HS-27A (cell line): ENCODE measurements at places on chromosomes 4 and X.

DNA sequence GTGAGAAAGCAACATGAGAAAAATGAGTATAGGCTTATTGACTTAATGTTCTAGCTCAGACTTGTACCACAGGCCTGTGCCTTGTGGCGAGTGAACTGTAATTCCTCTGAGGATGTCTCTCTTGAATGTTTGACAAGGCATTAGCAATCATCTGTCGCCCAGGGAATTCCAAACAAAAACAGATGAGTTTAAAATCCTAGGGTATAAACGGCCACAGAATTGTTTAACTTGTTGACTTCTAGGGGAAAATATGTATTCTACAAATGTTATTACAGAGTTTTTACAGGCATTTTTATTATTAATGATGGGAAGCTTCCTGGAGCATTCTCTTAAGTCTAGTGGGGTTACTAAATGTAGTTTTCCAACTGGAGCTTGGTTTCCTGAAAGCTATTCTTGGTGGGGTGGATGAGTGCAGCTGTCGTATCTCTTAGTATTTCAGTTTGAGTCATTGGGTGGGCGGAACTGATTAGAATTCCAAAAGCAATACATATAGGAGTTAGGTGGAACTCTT lies 40.6 kb downstream of the ARHGAP10 start:
- peak; percentile 84 for DNase-seq

- no peak for DNase-seq
Measured at GRCh38 chrX:53171356-53171755, 53.7 kb downstream of the KDM5C start.

- DNase-seq: no peak
Measured at GRCh38 chr4:86977621-86978184, 42.9 kb downstream of the AFF1 start.

DNA sequence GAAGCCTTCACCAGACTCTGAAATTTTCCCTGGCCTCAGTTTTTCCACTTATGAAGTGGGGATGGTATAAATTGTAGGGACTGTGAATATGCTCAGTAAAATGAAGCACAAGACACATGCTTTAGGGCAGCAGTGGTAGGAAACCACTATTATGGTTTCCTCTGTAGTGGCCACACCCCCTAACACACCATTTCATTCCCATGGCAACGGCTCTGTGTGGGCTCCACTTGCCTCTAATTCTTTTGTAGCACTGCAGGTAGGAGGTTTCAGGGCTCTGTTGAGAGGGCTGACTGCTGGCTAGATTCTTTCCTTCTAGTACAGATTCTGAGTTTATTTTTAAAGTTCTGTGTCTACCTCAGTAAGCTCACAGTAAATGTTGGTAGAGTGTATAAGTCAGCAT lies 3.5 kb upstream of the VMA21 start:
- DNase-seq: no peak

DNA sequence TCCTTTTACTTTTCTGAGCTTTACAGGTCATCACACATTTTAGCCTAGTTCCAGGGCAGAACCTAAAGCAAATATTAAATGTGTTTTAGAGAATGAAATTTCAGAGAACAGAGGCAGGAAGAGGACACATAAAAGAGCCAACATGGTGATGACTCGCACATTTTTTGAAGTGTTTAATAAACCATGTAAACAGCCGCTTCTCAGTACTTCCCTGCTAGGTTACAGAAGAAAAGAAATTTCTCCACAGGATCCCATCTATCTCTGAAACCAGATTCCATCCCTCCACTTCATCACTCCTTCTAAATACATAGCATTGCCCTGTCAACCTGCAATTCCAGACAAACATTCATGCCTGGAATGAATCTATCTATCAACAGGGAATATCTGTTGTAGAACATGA lies 949.5 kb upstream of the PCDH7 start:
- no peak for DNase-seq

DNA sequence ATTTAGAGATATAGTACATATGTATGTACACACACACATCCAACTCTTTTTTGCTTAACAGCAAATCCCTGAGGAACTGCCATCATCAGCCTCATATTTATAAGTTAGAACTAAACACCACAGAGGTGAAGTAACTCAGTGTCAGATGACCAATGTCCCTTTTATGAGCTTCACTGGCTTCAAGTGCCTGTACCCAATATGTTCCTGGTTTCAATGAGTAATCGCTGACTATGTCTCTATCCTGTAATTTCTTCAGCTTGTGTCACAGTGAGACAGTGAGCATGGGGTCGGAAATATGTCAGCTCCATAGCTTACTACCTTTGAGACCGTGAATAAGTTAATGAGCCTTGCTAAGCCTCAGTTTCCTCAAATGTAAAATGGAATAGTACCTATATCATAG lies 136.2 kb upstream of the RASGEF1B start:
- DNase-seq: no peak

- DNase-seq: no peak
Measured at GRCh38 chr4:185421366-185422124, 4.2 kb downstream of the UFSP2 start.

- DNase-seq: no peak
Measured at GRCh38 chr4:3184725-3185124, 64.2 kb upstream of the MSANTD1 start.

DNA sequence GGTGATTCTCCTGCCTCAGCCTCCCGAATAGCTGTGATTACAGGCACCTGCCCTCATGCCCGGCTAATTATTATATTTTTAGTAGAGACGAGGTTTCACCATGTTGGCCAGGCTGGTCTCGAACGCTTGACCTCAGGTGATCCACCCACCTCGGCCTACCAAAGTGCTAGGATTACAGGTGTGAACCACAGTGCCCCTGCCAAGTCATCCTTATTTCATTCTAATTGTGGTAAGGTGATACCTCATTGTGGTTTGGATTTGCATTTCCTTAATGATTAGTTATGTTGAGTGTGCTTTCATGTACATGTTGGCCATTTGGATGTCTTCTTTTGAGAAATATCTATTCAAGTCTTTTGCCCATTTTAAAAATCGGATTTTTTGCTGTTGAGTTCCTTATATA lies 93.0 kb downstream of the USP9X start:
- DNase-seq: no peak

DNA sequence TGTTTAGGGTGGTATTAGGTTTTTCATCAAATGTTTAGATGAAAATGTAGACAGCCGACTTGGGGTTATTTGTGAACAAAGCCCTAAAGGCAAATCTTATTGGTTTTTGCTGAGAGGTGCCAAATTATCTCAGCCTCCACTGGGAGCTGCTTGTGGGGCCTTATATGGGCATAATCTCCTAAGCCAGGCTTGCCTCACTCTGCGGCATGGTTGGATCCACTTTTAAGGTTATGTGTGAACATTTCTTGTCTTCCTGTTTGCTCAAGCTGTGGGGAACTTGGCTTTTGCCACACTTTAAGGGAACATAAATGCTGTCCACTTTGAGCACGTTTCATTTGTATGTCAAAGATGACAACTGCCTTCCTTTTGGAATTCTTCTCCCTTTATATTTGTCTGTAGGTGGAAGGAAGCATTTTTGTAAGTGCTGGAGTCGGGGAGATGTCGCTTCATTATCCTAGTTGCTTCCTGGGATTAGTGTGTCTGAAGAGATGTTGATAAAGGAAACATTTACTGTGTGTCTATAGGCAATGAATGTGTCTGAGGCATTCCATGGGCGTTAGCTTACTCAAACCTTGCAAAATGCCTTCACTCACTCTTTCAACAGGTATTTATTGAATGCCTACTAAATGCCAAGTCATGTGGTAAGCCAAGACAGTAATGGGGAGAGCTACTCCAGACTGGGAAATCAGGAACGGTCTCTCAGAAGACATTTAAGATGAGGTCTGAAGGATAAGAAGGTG lies 78.3 kb downstream of the SLC9A6 start:
- no peak for DNase-seq

DNA sequence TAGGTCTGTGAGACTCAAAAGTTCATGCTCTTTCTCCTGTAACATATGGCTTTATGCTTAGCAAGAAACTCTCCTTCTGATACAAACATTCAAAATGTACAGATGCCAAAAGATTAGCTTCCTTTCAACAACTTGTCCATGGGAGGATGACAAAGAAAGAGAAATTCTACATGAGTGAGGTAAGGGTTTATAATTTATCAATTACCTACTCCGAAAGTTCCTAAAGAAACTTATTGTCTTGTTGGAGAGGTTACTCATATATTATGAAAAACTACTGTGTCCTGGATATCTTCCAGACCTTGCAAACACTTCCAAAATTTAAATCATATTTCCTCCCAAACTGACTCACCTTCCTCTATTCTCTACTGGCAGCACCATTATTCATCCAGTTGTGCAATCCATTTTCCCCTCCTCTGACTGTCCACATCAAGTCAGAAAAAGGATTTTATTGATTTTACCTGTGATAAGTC lies 65.1 kb downstream of the ENPEP start:
- DNase-seq: no peak

DNA sequence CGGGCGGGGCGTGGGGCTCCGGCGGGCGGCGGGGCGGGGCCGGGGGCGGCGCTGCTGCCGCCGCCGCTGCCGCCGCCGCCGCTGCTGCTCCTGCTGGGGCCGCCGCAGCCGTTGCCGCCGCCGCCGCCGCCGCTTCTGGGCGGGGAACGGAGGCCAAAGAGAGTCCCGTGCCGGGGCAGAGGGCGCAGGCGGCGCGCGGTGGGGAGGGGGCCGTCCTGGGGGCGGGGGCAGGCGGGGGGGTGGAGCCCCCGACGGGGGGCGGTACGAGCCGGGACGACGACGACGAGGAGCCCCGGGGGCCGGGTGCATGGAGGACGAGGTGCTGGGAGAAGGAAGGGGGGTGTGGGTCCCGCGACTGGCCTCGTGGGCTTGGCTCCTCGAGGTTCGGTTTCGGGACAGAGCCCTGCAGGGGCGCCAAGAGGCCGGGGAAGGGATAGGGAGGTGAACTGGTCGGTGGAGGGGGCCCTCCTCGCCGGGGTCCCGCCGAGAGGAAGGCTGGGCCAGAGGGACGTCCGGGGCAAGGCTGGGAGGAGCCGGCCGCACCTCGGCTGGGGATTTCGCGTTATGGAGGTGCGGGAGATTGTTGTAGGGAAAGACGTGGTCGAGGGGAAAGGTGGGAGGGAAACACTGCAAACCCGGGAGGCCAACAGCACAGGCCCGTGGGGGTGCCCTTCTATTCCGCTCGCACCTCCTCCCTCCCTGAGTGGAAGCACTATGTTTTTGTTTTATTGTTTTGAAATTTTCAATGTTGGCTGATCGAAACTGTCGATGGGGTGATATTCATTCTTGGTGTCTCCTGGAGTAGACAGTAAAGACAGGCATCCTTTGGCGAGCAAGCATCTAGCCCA lies 1.9 kb downstream of the BCORL1 start:
- DNase-seq: no peak

- no peak for DNase-seq
Measured at GRCh38 chr4:119321921-119322687, at the start of gene FABP2. Gene FABP2, minus strand, starts transcription at chr4:119322138. Its CDS starts 36 bp downstream, at chr4:119322102.
